Inflammatory macrophage treated with lipopolysaccharide for 4 hours (primary cell): ENCODE measurements at places on chromosomes 4 and X.

- no peak for DNase-seq
These were observed 180.4 kb downstream of the CPEB2 start for GRCh38 chr4:15182600-15183220.

DNA sequence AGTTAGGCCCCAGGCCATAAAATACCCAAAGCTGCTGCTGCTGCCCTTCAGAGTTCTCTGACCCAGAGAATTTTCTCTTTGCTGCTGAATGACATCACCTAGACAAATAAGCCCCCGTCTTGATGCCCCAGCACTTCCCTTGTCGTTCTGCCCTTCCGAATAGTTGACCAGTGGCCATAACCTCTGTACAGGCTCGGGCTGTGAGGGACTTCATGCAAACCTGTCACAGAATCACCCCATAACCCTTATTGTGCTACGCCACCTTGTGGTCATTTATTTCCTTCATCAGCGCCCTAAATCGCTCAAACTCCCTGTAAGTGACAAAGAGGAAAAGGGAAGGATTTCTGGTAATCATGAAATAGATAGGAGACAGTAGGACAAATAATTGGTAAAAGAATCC is 18.8 kb downstream of the SPACA5 start:
- peak; percentile 58 for DNase-seq

- no peak for DNase-seq
These were observed 78.2 kb downstream of the COL4A6 start for GRCh38 chrX:108359806-108360602.

GRCh38 chr4:183602557-183603027 is 56.4 kb downstream of the RWDD4 start:
- no peak for DNase-seq

DNA sequence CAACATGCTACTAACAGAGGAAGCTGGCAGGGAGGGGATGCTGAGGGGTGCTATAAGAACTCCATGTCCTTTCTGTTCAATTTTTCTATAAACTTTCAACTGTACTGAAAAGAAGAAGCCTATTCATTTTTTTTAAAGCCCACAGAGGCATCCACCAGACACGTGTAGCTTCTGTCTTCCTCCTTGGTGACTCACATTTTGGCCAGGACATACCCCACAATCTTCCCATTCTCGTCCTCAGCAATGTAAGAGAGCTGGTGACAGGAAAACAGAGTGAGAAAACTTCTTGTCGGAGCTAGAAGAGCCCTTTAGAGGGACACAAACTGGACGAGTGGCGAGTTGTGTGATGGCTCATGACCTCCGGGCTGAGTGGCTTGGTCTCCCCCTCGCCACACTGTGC is 1.1 kb downstream of the NAA10 start:
- DNase-seq: no peak

GRCh38 chr4:7021930-7022664 is 21.1 kb upstream of the TADA2B start:
- no peak for DNase-seq

DNA sequence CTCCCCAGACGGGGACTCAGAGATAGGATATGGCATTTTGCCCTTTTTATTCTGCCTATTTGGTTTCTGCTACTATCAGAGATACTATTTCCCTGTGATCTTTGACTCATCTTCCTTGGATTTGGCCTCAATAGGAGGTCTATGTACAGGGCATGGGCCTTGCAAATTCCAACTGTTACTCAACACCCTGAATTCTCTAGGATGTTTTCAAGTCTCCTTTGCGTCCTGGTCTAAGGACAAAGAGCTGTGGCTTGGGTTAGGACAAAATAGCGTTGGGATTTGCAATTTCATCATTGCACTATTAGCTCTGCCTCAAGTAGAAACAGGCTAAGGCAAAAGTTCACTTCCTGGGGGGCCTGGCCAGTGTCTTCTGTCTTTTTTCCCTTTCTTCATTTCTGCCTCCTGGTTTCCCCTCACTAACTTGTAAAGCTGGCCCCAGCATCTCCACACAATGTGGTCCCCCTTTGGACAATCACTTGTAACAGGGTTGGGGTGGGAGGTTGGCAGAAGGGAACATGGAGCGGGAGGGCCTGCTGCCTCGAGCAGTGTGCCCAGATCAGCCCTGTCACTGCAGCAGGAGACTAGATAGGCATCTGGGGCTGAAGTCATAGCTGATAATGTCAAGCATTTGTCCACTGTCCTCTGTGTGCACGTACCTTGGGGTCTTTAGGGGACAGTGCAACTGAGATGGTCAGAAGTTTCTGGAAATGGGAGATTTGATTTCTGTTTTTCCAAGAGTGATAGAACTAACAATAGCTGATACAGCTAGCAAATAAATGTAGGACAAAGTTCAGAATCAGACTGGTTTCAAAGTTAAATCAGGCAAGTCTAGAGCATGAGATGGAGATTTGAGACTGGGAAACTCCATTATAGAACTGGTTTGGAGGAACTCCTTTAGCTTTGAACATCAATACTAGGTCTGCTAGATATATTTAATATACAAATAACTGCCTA is 25.8 kb upstream of the STBD1 start:
- DNase-seq: no peak
